SJSA1 (cell line): ENCODE measurements at places on chromosomes 6 and 20. TPM values are rescaled to one million over a fixed set of nuclear protein-coding genes. Genes with fewer than 3 reads are reported as not detected.

- no peak overlapping the region for H3K27ac ChIP-seq
- H3K4me3 ChIP-seq: no peak overlapping the region
- H3K27me3 ChIP-seq: no peaks in the 10 kb centered on the region
- H3K4me1 ChIP-seq: peaks cover 4% of the 10 kb centered on the region; the same call in 1 of the 2 replicates
Observed at GRCh38 chr6:156988276-156989158, 211.3 kb downstream of the ARID1B start.

DEFB115 gene
- total RNA-seq: not detected in 2 replicates

GRCh38 chr6:170480050-170480692 is 72.9 kb downstream of the PSMB1 start:
- H3K27me3 ChIP-seq: no peaks in the 10 kb centered on the region
- no peaks in the 10 kb centered on the region for H3K36me3 ChIP-seq

GRCh38 chr6:114467931-114468330 is 125.1 kb upstream of the HS3ST5 start:
- H3K27me3 ChIP-seq: no peaks in the 10 kb centered on the region
- H3K36me3 ChIP-seq: no peaks in the 10 kb centered on the region
- no peak overlapping the region for H3K4me3 ChIP-seq
- H3K27ac ChIP-seq: no peak overlapping the region
- DNase-seq: no peak
- H3K4me1 ChIP-seq: no peaks in the 10 kb centered on the region

GRCh38 chr6:90222724-90223198 is 73.9 kb downstream of the BACH2 start:
- H3K27me3 ChIP-seq: no peaks in the 10 kb centered on the region
- H3K36me3 ChIP-seq: no peaks in the 10 kb centered on the region
- no peak overlapping the region for H3K4me3 ChIP-seq
- H3K27ac ChIP-seq: no peak overlapping the region
- H3K4me1 ChIP-seq: peaks cover 56% of the 10 kb centered on the region

DNA sequence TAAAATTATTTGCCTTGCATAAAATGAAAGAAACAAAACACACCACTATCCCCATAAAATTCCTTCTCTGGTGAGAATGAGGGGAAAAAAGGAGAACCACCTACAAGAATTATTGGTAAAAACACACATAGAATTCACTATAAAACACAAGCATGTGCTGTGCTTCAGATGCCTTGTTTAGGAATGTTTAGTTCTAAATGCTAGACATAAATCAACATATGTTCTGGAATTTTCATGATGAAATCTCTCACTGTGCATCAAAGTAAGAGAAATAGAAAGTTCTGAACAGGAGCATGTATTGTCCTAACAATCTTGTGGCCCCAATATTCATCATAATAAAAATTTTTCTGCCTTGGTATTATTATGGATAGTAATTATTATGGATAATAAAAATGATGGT is 111.0 kb downstream of the PLCB4 start:
- H3K4me3 ChIP-seq: no peak overlapping the region
- DNase-seq: no peak
- peaks cover 4% of the 10 kb centered on the region for H3K4me1 ChIP-seq
- H3K27ac ChIP-seq: no peak overlapping the region

- no peaks in the 10 kb centered on the region for H3K4me1 ChIP-seq
- no peaks in the 10 kb centered on the region for H3K27me3 ChIP-seq
- H3K4me3 ChIP-seq: no peak overlapping the region
- no peak overlapping the region for H3K27ac ChIP-seq
- no peak for DNase-seq
- H3K36me3 ChIP-seq: no peaks in the 10 kb centered on the region
Observed at GRCh38 chr20:19361790-19362189, 149.3 kb downstream of the SLC24A3 start.
